Amniotic stem cell (primary cell): ENCODE measurements at places on chromosomes 16 and 17.

DNA sequence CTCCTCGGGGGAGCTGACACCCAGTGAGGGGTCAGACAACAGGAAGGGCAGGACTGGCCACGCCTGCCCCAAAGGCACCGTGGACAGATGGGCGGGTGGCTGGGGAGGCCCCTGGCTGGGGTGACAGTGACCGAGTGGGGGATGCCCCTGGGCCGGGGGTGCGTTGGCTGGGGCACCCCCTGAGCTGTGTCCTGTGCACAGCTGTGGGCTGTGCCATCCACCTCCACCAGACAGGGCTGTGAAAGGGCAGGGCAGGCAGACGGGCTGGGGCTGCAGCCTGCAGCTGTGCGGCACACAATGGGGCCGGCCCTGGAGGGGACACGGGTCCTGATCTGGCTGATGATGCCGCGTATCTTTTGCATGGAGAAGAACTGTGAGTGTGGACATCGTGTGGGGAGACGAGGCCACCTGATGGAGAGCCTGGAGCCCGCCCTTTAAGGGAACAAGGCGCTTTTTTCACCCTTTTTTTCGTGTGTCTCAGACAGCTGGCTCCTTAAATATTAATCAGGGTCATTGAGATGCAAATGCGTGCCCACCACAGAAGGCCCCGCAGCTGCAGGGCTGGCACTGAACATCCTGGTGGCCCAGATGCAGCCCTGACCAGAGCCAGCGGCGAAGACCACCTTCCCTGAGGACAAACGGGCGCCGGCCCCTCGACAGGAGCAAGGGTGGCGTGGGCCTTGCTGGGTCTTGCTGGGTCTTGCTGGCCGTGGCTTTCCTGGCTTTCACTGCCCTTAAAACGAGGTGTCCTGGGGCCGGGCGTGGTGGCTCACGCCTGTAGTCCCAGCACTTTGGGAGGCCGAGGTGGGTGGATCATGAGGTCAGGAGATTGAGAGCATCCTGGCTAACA, 42.4 kb upstream of the GNG13 start:
- no peak for DNase-seq

DNA sequence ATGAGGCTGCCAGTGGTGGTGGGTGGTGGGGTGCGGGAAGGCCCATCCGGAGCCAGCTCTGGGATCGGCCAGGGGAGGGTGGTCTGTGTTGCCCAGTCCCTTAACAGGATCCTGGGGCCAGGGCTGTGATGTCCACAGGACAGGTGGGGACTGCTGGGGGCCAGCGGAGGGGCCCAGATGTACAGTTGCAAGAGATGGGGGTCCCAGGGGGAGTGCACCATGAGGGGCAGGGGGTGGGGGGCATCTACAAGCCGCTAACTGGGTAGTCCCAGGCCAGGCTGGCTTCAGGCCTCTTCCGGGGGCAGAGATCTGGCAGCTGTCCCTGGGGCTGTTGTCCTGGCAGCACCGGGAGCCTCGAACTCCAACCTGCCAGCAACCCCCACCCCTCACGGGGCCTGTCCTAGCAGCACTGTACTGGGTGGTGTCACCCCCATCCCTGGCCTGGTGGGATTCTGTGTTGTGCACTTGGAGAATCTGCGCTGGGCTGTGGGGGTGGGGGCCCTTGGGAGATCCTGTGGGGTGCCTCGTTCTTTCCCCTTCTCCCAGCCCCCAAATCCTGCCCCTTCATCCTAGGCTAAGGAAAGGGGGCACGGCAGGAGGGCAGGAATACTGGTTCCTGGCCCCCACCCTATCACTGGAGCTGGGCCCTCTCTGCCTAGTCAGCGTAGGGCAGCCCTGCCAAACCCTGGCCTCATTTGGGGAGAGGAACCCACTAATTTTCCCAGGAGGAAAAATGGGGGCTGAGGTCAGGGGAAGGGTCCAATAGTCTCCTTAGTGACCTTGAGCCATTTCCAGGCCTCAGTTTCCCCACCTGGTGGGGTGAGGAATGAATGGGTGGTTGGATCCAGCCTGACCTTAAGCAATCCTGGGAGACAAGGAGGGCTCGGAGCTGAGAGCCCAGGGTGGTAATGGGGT, 1.4 kb downstream of the MTSS2 start:
- DNase-seq: no peak

GRCh38 chr16:25608002-25608401, 83.8 kb upstream of the HS3ST4 start:
- DNase-seq: no peak

- no peak for DNase-seq
Measured at GRCh38 chr16:77273815-77274214, 74.6 kb downstream of the SYCE1L start.

- no peak for DNase-seq
Measured at GRCh38 chr16:57643147-57643874, 14.9 kb downstream of the ADGRG1 start.

DNA sequence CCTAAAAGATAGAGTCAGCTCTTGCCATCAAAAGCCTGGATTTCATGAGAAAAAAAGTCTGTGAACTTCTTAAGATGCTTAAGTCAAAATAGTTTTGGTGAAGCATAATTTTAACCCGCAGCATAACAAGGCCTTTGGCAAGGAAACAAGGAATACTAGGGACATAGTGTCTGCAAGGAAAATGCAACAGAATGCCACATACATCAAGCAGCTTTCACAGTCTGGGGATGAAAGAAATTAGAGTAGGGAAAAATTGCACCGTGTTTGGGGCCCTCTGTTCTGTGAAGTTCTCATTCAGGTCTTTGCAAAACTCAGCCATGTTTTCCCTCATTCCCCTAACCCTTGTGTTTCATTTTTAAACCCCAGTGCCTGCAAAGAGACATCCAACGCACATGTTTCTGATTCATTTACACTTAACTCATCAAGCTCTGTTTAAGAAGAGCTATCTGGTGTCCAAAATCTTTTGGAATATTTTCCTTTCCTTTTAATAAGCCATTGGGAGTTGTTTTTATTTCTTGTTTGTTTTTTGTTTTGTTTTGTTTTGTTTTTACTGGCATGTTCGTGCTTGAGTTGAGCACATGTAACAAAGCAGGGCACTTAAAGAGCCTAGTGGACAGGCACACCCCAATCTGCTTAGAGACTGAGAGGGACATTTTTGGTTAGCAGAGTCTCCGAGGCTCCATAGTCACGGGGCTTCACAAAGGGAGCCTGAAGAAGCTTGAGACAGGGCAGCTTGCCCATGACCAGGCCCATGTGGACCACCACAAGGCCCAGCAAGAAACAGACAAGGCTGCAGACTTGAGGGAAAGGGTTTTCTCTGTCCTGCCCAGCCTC, 116.5 kb downstream of the ANKFN1 start:
- DNase-seq: no peak
